ENCODE measurements at places on chromosomes 7 and 10.

DNA sequence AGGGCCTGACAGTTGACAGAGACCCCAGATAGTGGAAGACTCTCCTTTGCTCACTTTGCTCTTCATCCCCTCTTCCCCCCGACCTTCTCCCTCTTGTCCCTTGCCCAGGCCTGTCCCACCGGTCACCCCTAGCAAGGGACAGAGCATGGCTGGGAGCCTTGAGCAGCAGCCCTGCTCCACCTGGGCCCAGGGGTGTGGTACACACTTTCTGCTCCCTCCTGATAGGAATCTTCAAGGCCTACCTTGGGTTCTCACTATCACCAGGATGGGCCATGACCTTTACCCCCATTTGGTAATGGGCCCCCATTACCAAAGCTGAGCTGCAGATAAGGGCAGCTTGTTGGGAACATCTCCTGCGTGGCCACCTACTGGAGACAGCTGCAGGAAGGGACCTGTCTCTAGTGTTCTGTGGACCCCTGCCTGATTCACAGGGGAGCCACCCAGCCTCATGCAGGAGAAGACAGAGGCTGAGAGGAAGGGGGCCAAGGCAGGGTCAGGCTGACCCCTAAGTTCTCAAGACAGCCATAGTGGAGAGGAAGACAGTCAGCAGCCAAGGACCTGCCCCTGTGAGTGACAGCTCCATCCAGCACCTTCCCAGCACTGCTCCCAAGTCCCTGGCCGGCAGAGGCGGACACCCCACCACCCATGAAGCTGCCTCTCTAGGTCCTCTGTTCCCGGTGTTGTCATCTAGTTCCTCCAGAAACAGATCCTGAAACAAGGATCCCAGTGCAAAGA is 913 bp upstream of the NPC1L1 start:
- DNase-seq = no peak

GRCh38 chr7:28160551-28160991 is 20.0 kb downstream of the JAZF1 start:
- no peak for DNase-seq

DNA sequence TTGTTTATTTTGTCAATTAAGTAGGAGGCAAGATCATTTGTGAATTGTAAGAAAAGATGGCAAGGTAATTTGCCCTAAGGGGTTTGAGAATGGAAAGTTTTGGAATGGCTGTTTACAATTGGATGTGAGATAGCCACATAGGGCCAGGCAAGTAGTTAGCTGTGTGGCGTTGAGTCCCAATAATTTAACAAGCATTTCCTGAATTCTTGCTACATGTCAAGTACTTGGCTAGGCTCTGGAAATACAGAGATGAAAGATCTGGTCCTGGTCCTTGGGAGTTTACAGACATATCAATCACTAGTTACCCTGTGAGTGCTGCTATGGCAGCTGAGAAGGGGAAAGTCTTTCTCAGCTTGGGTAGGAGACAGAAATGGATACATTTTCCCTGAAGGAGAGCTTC is 401.6 kb downstream of the SUGCT start:
- peak; percentile 57 for DNase-seq

- DNase-seq = no peak
Observed at GRCh38 chr10:62631241-62631640, 173.3 kb upstream of the ADO start.

DNA sequence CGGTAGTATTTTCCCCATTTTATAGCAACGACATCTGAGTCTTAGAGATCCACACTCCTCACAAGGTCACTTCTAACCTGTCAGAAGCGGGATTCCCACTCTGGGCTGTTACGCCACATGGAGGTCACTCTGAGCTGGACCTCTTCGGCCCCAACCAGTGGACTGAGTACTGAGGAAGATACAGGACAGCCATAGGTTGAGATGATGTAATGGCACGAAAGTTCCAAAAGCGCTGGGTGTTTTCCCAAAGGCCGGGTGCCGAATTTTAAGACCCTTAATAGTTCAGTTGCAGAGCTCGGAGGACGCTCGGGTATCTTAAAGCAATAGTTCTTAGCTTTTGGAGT is 699 bp downstream of the GHITM start:
- DNase-seq = no peak

- no peak for DNase-seq
Observed at GRCh38 chr7:155994279-155994811, 182.1 kb upstream of the SHH start.

GRCh38 chr10:131310142-131310541 is 1.4 kb downstream of the TCERG1L start:
- peak; percentile 72 for DNase-seq

DNA sequence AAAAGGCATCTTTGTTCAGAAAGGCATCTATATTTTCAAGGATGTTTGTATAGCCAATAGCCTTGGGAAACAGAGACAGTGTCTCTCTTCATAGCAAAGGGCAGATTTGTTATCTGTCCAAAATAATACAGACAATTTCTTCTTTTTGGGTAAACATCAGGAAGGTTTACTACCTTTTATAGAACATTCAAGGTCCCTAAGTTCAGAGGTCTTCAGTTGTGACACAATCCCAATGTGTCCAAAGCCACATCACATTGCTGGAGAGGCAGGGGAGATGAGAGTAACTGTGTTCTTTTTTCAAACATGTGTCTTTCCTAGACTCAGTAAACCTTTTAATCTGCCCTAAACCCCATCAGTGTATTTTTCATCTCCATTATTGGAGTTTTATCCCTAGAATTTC is 33.6 kb upstream of the FAM13C start:
- DNase-seq = no peak

GRCh38 chr7:42138691-42139090 is 98.3 kb downstream of the GLI3 start:
- DNase-seq = peak; percentile 65

DNA sequence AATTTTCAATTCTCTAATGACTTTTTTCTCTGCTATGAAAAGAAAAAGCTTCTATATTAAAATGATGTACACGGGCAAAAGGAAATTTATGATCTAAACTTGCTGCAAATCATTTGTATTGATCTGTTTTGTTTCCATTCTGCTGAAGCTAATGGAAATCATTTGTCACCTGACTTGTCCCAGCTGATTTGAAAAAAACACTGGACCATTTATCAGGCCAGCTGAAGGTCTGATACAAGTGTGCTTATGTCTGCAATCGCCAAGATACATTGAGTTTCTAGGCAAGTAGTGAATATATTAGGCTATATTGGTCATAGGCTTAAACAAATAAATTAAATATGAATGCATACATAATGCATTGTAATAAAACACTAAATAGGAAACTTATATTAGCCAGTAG is 1309.7 kb downstream of the REEP3 start:
- DNase-seq = peak; percentile 20

DNA sequence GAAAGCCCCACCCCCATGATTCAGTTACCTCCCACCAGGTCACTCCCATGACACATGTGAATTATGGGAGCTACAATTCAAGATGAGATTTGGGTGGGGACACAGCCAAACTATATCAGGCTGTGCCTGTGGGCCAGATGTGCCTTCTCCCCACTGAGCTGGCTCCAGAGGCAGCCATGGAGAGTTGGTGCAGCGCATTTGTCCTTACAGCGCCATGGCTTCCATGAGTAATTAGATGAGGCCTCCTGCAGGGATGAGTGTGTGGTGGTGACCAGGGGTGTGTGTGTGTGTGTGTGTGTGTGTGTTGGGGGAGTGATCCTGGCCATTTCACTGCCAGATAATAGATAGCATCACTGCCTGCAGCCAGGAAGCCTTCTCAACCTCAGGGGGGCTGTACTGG is 94.6 kb downstream of the FANK1 start:
- no peak for DNase-seq

DNA sequence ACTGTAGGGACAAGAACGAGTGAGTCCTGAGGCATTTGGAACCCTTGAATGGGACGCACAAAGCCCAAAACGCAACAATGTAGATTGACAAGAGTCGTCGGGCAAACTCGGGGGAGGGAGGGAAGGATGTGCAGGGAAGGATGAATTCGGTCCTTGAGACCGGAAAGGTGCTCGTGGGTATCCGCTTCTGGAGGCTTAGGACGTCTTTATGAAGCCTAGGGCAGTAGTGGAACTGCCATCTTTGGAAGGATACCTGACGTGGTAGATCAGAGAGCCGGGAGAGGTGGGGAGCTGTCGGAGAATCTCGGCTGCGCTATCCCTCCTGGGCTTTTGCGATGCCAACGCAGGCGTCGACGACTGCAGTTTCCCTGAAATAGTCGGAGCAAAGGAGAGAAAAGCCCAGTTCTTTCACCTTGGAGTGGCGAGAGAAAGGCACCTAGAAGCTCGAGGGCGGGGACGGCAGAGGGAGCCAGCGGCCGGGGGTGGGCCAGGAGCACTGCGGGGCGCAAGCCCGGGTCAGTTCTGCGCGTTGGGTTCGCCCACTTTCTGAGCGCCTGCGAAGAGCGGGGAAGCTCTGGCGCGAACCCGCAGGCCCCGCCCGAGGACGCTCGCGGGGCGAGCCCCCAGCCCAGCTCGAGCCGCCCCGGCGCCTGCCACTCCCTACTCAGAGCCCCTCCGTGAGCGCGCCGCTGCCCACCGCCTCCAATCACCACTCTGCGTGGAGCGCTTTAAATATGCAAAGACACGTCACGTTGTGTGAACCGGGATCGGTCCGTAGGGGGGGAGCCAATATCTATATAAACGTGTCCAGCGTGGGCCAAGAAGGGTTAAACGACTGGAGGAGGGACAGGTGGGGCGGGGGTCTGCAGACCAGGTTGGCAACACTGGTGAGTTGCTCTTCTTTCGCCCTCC is at the start of gene CYP26C1:
CYP26C1 (plus strand) TSS at position 824 of the 912 bp plus-strand sequence. CDS start 466 bp downstream, outside the sequence.
- no peak for DNase-seq

DNA sequence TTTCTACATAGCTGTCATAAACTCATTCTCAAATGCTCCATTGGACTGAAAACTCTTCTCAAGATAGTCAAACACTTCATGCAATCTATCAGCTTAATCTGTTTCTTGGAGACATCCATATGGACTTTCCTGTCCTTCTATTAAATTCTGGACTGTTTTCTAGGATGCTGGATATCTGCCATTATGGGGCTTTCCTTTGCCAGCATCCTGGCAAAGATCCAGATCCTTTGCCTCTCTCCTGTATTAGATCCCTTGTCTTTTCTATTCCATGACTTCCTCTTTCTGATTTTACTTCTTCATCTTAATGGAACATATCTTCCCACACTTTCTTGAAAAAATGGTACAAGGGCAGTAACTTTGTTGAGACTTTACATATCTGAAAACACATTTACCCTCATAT is 35.9 kb upstream of the SKAP2 start:
- DNase-seq = peak; percentile 61

GRCh38 chr7:36147361-36147760 is 5.7 kb upstream of the EEPD1 start:
- no peak for DNase-seq

DNA sequence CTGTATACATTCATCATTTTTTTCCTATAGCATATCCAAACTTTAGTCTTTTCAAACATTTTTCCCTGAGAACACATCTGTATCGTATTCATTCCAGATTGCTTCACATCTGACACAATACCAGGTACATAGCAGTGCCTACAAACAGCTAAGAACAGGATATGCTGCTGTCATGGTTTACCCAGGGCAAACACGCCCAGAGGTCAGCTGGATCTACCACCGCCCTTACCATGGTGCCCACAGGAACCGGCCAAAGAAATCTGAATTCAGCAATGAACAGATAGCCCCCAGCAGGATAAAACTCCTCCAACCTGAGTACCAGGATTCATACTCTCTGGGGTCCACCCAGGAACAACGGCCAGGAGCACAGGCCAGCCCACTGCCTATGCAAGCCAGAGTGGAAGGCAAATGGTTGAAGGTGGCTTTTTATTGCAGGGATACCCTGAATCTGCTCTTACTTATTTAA is 43.0 kb downstream of the TNS3 start:
- DNase-seq = no peak

GRCh38 chr10:56116684-56117083 is 244.4 kb downstream of the ZWINT start:
- DNase-seq = no peak

DNA sequence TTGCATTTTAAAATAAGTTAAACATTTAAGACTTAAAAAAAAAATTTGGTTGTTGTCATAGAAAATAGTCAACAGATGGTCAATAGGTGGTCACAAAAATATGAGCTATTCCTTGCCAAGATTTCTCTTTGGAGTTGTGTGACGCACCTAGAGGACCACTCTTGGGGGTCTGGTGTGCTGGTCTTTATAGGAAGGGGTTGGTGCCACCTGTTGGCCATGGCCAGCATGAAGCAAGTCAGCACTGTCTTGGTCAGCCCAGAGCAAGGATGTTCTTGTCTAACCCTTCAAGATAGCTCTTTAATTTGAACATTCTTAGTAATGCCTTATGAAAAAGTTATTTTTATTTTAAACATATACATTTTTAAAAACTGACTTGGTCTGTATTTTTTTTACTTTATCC is 267.9 kb upstream of the CNTNAP2 start:
- peak; percentile 3 for DNase-seq

DNA sequence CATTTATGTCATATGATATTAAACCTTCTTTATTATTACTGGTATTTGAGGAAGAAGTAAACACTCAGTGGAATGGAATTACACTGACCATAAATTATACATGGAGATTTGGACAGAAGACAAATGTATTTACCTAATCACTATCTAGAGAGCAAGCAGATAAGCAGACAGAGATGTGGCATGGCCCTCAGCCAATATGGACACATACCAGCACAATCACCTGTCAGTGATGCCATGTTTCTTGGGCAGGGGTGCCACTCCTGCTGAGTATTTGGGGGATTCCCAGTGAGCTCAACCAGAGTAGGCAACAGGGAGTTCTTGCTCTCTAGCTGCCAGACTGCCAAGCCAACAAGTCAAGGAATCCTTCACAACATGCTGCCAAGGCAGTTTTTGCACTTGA is 866.3 kb upstream of the LRRN3 start:
- peak; percentile 8 for DNase-seq

DNA sequence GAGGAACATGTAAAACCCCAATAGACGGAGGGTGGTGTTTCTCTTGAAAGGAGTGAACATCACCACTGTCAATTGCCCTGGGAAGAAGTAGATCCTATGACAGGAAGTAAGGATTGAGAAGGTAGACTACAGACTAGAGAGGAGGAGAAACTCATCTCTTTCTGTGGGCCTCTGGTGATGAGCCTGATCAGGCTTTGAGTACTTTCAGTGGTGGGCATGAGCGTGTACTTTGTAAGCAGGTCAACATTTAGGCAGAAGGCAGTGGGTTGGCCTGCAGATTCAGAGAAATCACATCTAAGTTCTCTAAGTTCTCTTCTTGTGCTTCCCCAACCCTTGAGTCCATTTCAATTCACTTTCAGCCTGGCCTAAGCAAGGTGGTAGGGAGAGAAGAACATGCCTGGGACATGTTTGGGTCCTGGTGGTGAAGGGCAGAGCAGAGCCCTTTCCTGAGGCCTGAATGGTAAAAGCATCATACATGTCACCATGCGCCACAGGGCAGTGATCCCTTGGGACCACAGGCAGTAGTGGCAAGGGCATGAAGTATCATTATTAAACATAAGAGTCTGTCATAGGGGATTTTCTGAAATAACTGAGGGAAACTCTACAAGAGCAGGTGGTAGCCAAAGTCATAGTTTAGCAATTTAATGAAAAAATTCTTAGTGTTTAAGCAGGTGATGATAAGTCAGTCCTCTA is 56.4 kb upstream of the ANKRD1 start:
- no peak for DNase-seq

GRCh38 chr7:116999311-116999710 is 46.0 kb downstream of the ST7 start:
- no peak for DNase-seq

- no peak for DNase-seq
Observed at GRCh38 chr7:2203766-2204300, 28.9 kb downstream of the MAD1L1 start.

Data from brain (organoid and tissue), 16 donors.